K562 (cell line): ENCODE measurements at places on chromosomes 1 and 21. TPM values are rescaled to one million over a fixed set of nuclear protein-coding genes. Genes with fewer than 3 reads are reported as not detected.

DNA sequence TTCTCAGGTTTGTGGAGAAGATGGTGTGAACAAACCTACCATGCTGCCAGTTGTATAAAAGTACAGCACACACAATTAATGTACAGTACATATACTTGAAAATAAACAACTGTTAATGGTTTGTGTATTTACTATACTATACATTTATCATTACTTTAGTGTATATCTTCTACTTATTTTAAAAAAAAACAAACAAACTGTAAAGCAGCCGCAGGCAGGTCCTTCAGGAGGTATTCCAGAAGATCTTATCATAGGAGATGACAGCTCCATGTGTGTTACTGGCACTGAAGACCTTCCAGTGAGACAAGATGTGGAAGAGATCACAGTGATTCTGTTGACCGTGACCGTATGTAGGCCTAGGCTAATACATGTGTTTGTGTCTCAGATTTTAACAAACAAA is 155.7 kb downstream of the COP1 start:
- DNase-seq = no peak

GRCh38 chr1:48688102-48688760 is 88.5 kb downstream of the BEND5 start:
- DNase-seq = peak; percentile 5

DNA sequence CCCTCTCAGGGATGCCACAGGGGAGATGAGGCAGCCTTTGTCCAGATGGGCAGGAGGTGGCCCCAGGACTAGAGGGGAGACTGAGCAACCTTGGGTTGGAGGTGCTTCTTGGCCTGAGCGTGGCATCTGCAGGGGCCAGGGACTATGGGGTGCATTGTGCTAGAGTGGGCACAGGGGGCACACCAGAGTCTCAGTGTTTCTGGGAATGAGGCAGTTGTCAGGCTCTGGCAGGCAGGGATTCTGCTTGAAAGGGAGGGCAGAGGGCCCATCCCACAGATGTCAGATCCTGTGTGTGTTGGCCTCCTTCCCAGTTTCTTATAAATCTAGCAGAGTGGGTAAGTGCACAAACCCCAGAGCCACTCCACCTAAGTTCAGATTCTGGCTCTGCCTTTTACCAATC is 13.7 kb downstream of the LGR6 start:
- no peak for DNase-seq

GRCh38 chr1:67336783-67337182 is 29.1 kb downstream of the IL12RB2 start:
- DNase-seq = peak; percentile 11

DNA sequence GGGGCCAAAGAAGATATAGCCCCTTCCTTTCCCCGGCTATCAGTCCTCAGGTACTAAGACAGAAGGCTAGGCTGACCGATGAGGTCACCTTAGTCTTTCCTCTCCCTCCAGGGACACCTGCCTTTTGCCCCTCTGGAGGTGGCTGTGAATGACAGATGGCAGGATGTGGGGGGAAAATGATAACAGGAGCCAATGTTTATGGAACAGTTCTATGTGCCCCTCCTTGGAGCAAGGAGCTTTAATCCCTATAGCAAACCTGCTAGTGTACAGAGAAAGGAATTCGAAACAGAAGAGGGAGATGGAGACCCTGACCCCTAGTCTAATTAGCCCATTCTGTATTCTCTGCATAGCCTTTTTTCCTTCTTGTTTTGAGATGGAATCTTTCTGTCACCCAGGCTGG is 28.1 kb downstream of the SERINC2 start:
- DNase-seq = no peak

DNA sequence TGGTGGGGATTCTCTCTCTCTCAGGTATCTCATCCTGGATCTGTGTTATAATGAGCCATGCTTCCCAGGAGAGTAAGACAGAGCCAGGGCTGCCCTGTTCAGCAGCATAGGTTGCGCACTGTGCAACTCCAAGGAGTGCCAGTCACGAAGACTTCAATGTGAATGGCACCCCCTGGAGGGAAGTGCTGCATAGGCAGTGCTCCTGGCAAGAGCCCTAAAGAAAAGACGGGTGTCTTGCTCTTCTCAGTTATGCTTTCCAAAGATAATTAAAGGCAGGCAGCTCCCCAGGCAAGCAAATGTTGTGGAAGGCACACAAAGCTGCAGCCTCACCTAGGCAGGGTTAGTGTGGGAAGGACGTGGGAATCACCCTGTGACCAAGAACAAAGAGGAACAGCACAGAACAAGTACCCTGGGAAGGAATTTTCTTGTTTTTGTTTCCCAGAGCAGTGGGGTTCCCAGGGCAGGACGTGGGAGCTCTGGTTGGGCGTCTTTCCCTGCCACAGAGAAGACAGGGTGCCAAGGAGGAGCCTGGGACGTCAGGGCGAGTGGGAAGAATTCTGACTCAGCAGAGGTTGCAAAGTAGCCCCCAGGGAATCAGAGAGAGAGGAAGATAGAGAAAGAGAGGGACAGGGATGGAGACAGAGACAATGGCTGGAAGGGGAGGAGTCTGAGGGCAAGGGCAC is 120.9 kb downstream of the KCNN3 start:
- no peak for DNase-seq

GRCh38 chr1:91828583-91829281 is 57.2 kb downstream of the TGFBR3 start:
- DNase-seq = no peak

DNA sequence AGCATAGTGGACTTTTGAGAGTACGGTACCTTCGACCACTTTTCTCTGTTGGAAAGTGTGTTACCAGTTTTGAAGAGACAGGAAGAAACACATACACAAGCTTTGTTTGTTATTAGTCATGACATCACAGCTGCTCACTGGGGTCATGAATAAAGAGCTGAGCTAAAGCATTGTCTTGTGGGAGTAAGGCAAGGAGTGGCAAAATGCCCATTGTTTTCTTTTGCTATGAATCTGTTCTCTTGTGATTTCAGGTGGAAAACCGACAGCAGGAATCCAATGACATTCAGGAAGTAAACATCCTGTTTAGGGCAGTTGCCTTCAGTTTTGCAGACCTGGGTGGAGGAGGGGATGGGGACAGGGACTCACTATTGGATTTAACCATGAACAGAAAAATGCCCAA is 66.2 kb downstream of the RGL1 start:
- DNase-seq = no peak

GRCh38 chr1:24803987-24804530 is 58.8 kb downstream of the CLIC4 start:
- no peak for DNase-seq

- DNase-seq = no peak
Observed at GRCh38 chr1:42961312-42962091, 2.8 kb upstream of the SLC2A1 start.

GRCh38 chr1:65323246-65323645 is 13.9 kb downstream of the DNAJC6 start:
- DNase-seq = no peak

DNA sequence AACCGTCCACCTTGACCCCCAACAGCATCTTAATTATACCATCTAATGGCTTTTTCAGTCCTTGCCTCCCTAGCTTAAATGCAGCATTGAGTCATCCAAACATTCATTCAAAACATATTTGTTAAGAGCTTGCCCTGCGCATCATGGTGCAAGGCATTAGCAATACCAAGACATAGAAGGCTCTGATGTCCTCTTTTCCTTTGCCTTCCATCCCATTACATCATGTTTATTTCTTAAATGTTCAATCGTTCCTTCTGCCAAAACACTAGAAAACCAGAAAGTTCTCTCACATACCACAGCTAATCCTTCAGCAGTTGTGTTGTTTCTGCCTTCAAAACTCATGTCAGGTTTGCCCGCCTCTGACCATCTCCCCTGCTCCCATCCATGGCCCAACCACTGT is 29.8 kb upstream of the VTCN1 start:
- DNase-seq = no peak

- DNase-seq = peak; percentile 85
Observed at GRCh38 chr21:44337941-44338895, 972 bp downstream of the CFAP410 start.

GRCh38 chr1:21647431-21648351 is 21.5 kb downstream of the RAP1GAP start:
- peak; percentile 98 for DNase-seq

DNA sequence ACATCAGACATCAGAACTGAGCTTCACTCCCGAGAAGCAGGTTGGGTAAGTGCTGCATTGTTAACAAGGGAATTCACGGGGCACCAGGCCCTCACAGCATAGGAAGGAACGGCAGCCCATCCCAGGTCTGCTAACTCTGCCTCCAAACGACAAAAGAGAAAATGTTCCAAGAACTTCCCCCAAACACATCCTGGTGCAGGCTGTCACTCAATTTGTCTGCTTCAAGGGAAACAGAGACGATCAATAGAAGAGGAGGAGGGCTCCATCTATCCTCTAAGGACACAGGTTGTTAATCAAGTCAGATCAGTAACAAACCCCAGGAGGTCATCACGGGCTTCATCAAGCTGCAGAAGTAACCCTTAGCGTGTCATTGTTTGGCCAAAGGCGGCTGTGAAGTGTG is 3.5 kb upstream of the TSPEAR start:
- DNase-seq = no peak

The S100A9 gene
- 0.34 and 0.80 TPM in 2 replicates for total RNA-seq

The LRRC39 gene
- total RNA-seq = 0.69 and 1.1 TPM in 2 replicates

The AQP10 gene
- 3.7 and 4.9 TPM in 2 replicates for total RNA-seq

The RIIAD1 gene
- total RNA-seq = not detected in 2 replicates

The AMY2A gene
- 0.33 and 0.65 TPM in 2 replicates for total RNA-seq

The STIL gene
- total RNA-seq = 39.6 and 41.1 TPM in 2 replicates

The NAXE gene
- total RNA-seq = 112 and 113 TPM in 2 replicates

The TSPAN2 gene
- total RNA-seq = not detected in 2 replicates

The C2CD4D gene
- not detected in 2 replicates for total RNA-seq

The KLHDC7A gene
- 0.02 TPM in 1 of 2 replicates, not detected in the other for total RNA-seq

The GLMN gene
- total RNA-seq = 13.9 and 14.6 TPM in 2 replicates

The PIGR gene
- total RNA-seq = 1.5 and 2.7 TPM in 2 replicates

The MYOCOS gene
- not detected in 2 replicates for total RNA-seq

The FTCD gene
- 0.74 and 1.1 TPM in 2 replicates for total RNA-seq

The KRTAP7-1 gene
- total RNA-seq = not detected in 2 replicates

The SPRR2A gene
- total RNA-seq = not detected in 2 replicates
